ENCODE measurements at places on chromosomes 13 and 19.

DNA sequence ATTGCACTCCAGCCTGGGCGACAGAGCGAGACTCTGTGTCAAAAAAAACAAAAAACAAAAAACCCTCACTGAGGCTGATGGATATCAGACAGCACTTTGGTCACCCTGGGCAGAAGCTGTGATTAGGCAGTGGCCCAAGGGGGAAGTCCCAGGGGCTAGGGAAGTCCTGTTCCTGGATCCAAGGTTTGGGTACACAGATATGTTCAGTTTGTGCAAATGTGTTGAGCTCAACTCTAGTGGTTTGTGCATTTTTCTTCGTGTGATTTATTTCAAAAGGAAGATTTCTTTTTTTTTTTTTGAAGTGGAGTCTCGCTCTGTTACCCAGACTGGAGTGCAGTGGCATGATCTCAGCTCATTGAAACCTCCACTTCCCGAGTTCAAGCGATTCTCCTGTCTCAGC is 12.3 kb downstream of the MEF2B start:
- no peak for DNase-seq

DNA sequence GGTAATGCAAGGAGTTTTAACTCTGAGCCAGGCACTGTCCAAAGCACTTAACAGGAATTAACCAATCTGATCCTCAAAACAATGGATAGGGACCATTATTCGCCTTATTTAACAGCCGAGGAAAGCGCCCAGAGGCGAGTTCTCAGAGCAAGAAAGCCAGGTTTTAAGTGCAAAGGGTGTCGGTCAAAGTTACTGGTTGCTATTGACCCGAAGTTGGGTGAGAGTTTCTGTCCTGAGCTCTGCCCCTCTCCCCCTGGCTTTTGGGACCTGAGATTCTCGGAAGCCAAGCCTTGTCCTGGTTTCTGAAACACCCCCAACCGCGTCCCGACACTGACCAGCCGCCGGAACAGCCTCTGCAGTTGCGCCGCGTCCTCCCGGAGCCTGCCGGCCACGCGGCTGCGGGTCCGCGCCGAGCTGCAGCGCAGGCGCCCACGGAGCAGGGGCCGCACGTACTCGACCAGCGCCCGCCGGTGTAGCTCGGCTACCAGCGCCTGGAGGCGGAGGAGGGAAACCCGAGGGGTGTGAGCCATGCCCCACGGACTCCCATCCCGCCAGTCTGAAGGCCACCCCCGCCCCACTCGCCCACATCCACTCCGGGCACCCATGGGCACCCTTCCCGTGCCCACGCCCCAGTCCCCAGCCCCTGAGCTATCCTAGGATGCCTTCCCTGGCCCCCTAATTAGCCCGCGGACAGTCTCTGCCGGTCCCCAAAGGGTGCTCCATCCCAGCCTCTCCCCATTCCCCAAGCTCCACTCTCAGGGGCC is 27.8 kb downstream of the EXOC3L2 start:
- no peak for DNase-seq

GRCh38 chr19:17124025-17124424 is 48.4 kb downstream of the MYO9B start:
- no peak for DNase-seq

DNA sequence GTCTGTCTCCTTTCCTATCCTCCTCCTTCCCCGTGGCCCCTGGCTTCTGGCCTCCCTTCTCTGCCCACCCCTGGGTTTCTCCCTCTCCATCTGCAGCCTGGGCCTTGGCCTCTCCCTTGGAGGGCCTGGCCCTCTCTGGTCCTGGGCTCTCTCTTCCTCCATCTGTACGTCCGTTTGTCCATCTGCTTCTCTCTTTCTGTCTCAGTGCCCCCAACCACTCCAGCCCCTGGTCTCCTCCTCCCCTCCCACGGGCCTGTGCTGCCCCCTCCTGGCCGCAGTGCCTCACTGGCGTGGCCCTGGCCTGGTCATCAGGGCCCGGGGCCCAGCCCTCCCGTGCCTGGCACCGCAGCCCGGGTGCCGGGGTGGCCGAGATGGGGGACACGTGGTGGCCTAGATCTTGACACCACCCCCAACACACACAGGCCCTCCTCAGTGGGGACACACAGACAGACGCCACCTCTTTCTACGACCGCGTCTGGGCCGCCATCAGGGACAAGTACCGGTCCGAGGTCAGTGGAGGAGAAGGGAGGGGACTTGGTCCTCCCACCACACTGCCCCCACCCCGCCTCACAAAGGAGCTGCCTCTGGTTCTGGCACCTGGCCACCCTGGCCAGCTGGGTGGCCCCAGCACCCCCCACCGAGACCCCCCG is 11.3 kb downstream of the PRKCSH start:
- DNase-seq = peak; percentile 86

DNA sequence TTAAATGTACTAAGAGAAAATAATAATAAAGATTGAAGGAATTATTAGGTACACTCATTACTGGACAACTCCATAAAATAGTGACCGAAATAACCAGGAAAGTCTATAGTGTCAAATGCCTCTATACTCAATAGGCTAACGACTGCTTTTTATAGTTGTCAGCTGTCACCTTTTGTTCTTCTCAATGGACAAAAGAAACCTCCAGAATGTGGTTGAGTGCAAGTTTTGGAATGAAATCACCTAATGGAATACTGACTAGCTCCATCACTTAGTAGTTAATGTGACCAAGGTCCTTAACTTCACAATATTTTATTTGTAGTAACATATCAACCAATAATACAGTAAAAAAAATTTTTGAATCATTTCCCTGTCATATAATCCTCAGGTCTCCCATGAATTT is 18.1 kb downstream of the TSC22D1 start:
- DNase-seq = no peak

DNA sequence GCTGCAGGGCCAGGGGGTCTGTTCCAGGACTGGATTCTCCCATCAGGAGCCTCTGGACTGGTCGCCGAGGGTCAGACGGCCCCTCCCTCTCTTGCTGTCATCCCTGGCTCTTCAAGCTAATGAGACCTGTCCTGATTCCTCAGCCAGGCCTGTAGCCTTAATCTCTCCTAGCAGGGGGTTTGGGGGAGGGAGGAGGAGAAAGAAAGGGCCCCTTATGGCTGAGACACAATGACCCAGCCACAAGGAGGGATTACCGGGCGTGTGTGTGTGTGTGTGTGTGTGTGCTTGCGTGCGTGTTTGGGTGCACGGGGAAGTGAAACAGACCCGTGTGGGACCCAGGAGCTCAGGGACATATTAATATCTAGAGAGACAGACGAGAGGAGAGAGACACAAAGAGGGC is 1.9 kb upstream of the CRX start:
- no peak for DNase-seq
